Uterus (tissue), 4 donors: ENCODE measurements at places on chromosomes 4 and X. TPM values are rescaled to one million over a fixed set of nuclear protein-coding genes. Genes with fewer than 3 reads are reported as not detected.

DNA sequence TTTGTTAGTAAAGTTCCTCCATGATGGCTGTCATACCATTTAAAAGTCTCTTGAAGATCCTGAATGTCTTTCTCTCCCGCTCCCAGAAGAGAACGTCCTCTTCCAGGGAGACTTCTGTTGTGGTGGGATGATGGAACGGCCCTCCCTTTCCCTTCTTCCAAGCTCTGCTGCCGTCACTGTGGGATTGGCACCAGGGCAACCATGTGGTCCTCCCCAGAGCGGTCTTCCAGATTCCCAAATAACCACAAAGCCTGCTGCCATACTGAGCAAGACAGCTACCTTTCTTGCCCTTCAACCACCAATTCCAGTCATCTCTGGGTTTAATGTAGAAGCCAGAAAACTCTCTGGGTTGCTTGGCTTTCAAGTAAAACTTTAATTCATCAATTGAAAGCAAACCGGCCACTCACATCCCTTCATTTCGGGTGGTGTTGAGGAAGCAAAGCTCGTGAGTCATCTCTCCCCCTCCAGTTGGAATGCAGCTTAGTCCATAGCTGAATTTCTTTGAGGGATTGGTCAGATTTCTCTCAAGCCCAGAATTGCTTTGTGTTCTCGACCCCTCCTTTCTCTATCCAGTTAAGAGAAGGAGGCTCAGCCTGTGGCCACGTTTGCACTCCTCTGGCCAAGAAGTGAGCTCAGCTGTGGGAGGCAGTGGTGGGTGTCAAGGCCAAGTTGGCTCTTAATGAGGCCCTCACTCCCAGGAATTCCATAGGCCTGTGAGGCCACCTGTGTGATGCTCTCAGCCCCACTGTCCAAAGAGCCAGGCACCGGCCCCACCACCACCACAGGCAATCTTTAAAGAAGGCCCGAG, 36.9 kb downstream of the FHDC1 start:
- no peak overlapping the region for H3K27ac ChIP-seq
- no peaks in the 10 kb centered on the region for H3K36me3 ChIP-seq
- H3K4me3 ChIP-seq, result no peak overlapping the region
- DNase-seq, result peak; percentile 48
- H3K27me3 ChIP-seq, result no peaks in the 10 kb centered on the region

- H3K36me3 ChIP-seq, result no peaks in the 10 kb centered on the region
- no peak overlapping the region for H3K27ac ChIP-seq
- H3K4me1 ChIP-seq, result no peaks in the 10 kb centered on the region
- no peak for DNase-seq
- H3K4me3 ChIP-seq, result no peak overlapping the region
- H3K27me3 ChIP-seq, result no peaks in the 10 kb centered on the region
Observed at GRCh38 chrX:21438792-21439191, 64.6 kb downstream of the CNKSR2 start.

- H3K27ac ChIP-seq, result no peak overlapping the region
- no peaks in the 10 kb centered on the region for H3K36me3 ChIP-seq
- no peaks in the 10 kb centered on the region for H3K4me1 ChIP-seq
- H3K4me3 ChIP-seq, result no peak overlapping the region
Observed at GRCh38 chr4:73874386-73874785, 5.2 kb downstream of the CXCL1 start.

The RNF175 gene
- 3.9 TPM for total RNA-seq

GRCh38 chr4:10130178-10130888, 13.7 kb upstream of the WDR1 start:
- DNase-seq, result no peak
- no peaks in the 10 kb centered on the region for H3K36me3 ChIP-seq
- no peaks in the 10 kb centered on the region for H3K27me3 ChIP-seq
- H3K4me1 ChIP-seq, result no peaks in the 10 kb centered on the region
- H3K27ac ChIP-seq, result no peak overlapping the region
- no peak overlapping the region for H3K4me3 ChIP-seq

DNA sequence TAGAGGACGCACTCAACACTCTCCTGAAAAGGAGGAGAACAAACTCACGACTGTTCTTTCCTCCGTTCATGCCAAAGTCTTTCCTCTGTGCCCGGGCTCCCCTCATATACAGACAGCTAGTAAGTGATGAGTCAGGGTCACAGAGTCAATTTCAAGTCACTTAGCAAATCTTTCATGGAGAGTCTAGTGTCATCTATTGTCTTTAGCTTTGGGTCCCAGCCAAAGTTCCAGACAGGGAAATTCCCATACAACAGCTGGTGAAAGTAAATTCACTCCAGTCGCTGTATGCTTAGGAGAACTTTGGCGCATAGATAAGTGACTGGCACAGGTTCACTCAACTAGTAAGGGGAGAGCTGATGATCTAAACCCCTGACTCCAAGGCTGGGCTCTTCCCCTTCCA, 226.5 kb downstream of the MID1 start:
- no peaks in the 10 kb centered on the region for H3K27me3 ChIP-seq
- DNase-seq, result no peak
- no peak overlapping the region for H3K27ac ChIP-seq

DNA sequence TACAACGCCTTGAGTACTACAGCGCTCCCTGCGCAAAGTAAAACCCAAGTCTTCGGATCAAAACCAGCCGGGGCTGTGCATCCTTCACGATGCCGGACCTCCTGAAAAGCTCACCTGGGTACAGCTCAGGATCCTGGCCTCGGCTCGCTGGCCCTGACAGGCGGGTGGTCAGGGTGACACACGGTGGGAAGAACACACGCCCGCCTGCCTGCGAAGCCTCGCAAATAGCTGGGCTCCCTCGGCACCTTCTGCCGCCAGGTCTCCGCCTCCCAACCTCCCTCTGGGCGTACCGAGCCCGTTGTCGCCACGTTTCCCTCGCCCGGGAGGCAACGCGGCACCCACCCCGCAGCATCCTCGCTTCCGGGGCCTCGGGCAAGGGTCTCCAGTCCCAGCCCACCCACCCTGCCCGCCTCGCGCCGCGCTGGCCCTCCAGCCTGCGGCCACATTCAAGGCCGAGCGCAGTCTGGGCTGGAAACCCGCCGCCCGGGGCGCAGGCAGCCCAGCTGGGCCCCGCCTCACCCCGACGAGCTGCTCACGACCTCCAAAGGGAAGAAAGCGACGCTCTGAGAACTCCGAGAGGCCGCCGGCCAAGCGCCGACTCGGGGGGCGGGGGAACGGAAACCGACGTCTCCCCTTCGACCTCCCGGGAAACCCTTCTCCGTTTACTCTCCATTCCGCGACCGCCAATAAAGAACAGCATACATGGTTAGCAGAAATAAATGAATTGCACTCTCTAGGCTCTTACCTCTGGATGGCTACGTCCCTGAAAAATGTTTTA, 511 bp downstream of the PPM1K start:
- H3K27me3 ChIP-seq, result no peaks in the 10 kb centered on the region
- no peaks in the 10 kb centered on the region for H3K36me3 ChIP-seq
- H3K27ac ChIP-seq, result peak overlapping the region; percentile 99
- H3K4me1 ChIP-seq, result no peaks in the 10 kb centered on the region
- peak; percentile 69 for DNase-seq

- peak overlapping the region; percentile 86 for H3K27ac ChIP-seq
- no peaks in the 10 kb centered on the region for H3K27me3 ChIP-seq
- no peak for DNase-seq
- H3K36me3 ChIP-seq, result no peaks in the 10 kb centered on the region
- no peak overlapping the region for H3K4me3 ChIP-seq
- H3K4me1 ChIP-seq, result peaks cover under 1% of the 10 kb centered on the region
Observed at GRCh38 chr4:80012291-80012690, 60.7 kb downstream of the ANTXR2 start.

The BEND4 gene
- 13.8 TPM for total RNA-seq

The CAPN6 gene
- 112 TPM for total RNA-seq

DNA sequence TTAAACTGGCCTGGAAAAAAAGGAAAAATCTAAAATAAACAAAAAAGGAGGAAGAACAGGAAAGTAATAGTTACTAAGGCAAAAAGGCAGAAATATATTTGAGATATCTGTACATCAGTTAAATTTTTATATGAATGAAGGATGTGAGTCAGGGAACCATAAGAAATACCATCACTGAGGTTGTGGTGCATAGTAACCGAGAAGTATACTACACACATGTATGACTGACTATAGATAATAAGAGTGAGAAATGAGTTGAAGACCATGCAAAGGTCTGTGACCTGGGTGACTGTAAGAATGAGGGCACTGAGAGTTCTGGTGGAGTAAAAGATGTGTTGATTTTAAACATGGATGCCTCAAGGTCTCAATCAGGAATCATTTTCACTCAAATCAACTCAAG, 220.6 kb upstream of the FAM241A start:
- H3K27ac ChIP-seq, result no peak overlapping the region
- H3K36me3 ChIP-seq, result no peaks in the 10 kb centered on the region
- no peaks in the 10 kb centered on the region for H3K27me3 ChIP-seq
- H3K4me3 ChIP-seq, result no peak overlapping the region

The EREG gene
- not detected for total RNA-seq

The NUP62CL gene
- total RNA-seq, result 17.7 TPM

DNA sequence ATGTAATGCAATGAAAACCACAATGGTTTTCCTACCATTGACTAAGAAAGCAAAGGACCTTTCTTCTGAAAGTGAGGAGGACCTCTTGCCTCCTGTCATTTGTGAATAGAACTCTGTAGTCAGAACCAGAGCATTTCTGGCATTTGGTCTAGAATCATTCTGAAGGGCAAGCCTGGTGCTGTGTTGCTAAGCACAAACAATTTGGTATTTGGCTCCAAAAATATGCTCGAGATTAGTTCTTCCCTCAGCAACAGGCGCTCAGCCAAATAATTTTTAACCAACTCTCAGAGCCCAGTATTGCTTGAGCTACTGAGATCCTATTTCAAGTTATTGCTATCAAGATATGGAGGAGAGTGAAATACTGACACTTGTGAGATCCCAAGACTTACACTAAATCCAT, 71.0 kb downstream of the SNCA start:
- no peaks in the 10 kb centered on the region for H3K36me3 ChIP-seq
- H3K27ac ChIP-seq, result peak overlapping the region; percentile 66
- peak; percentile 22 for DNase-seq
- H3K4me3 ChIP-seq, result no peak overlapping the region
- H3K27me3 ChIP-seq, result no peaks in the 10 kb centered on the region
